Kidney epithelial cell (primary cell): ENCODE measurements at places on chromosomes 1 and 21. TPM values are rescaled to one million over a fixed set of nuclear protein-coding genes. Genes with fewer than 3 reads are reported as not detected.

Gene RGS13
- total RNA-seq = not detected in 2 replicates

Gene CROCC
- total RNA-seq = 16.4 and 26.2 TPM in 2 replicates

Gene CYP4Z1
- not detected in 2 replicates for total RNA-seq

Gene CD5L
- not detected in 2 replicates for total RNA-seq

Gene VPS13D
- total RNA-seq = 22.2 and 24.0 TPM in 2 replicates

Gene ALX3
- not detected in 2 replicates for total RNA-seq

Gene AMPD1
- 0.07 TPM in 1 of 2 replicates, not detected in the other for total RNA-seq

Gene LORICRIN
- not detected in 2 replicates for total RNA-seq

Gene LCE2A
- not detected in 2 replicates for total RNA-seq

Gene GPR157
- 6.4 and 9.4 TPM in 2 replicates for total RNA-seq

Gene VTCN1
- 0.29 and 1.3 TPM in 2 replicates for total RNA-seq

Gene OLIG2
- not detected in 2 replicates for total RNA-seq

Gene TMEM269
- 0.04 and 0.27 TPM in 2 replicates for total RNA-seq

Gene HSD11B1
- total RNA-seq = 2.0 and 2.1 TPM in 2 replicates
